Nephron progenitor cell (in vitro differentiated cells): ENCODE measurements at places on chromosomes 5 and 9.

DNA sequence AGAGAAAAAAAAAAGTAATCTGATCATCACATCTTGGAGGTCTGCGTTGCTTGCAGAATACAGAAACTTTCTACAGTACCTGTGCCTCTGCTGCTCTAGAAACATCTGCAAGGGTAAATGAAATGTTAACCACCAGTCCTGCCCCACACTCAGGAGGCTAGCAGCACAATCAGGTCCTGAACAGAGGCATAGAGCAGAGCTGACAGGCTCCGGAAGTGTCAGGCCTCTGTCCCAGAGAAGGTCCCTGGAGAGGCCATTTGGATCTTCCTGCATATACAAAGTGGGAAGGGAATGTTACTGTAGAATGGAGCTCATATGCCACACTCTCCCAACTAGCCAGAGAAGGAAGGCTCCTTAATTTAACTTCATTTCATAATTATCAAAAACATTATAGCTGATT, 7.2 kb downstream of the NRG2 start:
- no peaks in the 10 kb centered on the region for H3K36me3 ChIP-seq
- peaks cover 95% of the 10 kb centered on the region for H3K27me3 ChIP-seq
- no peak overlapping the region for H3K4me3 ChIP-seq
- DNase-seq, result no peak
- no peak overlapping the region for H3K27ac ChIP-seq
- peaks cover 3% of the 10 kb centered on the region for H3K4me1 ChIP-seq

GRCh38 chr9:92493749-92494387, 11.6 kb upstream of the ASPN start:
- H3K27ac ChIP-seq, result no peak overlapping the region
- H3K36me3 ChIP-seq, result no peaks in the 10 kb centered on the region
- DNase-seq, result no peak
- H3K4me3 ChIP-seq, result no peak overlapping the region
- peaks cover 3% of the 10 kb centered on the region for H3K4me1 ChIP-seq

GRCh38 chr9:14782286-14783051, 59.9 kb upstream of the CER1 start:
- peaks cover 3% of the 10 kb centered on the region for H3K27me3 ChIP-seq
- H3K4me3 ChIP-seq, result no peak overlapping the region
- H3K27ac ChIP-seq, result no peak overlapping the region
- H3K4me1 ChIP-seq, result peaks cover 13% of the 10 kb centered on the region

DNA sequence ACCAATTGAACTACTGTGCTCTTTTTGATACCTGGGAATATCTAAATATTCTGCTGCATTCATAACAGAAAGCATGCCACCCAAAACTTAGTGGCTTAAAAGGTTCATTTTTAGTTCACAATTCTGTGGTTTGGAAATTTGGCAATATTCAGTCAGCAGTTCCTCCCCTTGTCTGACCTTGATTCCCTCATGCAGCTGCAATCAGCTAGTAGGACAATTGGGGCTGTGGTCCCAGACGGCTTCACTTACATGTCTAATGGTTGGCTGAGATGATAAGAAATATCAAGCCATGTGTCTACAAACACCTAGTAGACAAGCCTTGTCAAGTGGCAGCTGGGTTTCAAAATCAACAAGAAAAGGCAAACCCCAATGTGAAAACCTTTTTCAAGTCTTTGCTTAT, 51.3 kb downstream of the ANXA1 start:
- H3K36me3 ChIP-seq, result no peaks in the 10 kb centered on the region
- H3K4me1 ChIP-seq, result no peaks in the 10 kb centered on the region
- no peak overlapping the region for H3K4me3 ChIP-seq
- H3K27me3 ChIP-seq, result peaks cover 3% of the 10 kb centered on the region
- DNase-seq, result no peak
- H3K27ac ChIP-seq, result no peak overlapping the region

GRCh38 chr9:124267271-124267807, 9.6 kb downstream of the NEK6 start:
- peak overlapping the region; percentile 13 for H3K27ac ChIP-seq
- H3K27me3 ChIP-seq, result peaks cover 5% of the 10 kb centered on the region
- no peak overlapping the region for H3K4me3 ChIP-seq
- peaks cover 57% of the 10 kb centered on the region for H3K4me1 ChIP-seq
- H3K36me3 ChIP-seq, result no peaks in the 10 kb centered on the region
- DNase-seq, result no peak

DNA sequence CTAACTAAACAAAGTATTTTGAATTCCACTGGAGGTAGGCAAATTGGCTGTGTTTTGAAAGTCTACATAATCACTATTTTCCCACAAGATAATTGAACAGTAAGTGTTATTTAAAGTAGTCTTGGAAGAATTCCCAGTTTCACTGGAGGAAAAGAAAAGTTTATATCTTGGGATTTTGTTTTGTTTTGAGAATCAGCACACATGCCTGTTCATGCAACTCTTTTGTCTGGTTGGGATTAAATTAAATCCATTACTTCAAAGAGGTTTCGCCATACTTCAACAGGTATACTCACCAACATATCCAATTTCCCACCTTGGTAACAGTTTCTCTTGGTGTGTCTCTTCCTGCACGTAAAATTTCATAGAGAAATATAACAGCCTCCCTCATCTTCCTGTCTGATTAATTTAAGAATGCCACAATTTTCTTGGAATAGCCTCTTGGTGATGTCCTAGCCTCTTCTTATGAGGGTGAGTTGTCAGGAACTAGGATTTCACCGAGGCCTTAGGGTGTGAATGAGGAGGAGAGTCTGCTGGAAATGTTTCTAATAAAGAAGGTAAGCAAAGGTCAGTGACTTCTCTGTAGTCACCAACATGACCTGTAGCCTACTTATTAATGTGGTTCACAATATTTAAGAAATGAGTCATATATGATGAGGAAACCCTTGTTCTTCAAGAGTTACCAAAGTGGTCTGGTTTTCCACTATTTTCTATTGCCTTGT, 48.1 kb downstream of the ITGA2 start:
- no peaks in the 10 kb centered on the region for H3K36me3 ChIP-seq
- H3K27me3 ChIP-seq, result no peaks in the 10 kb centered on the region
- no peaks in the 10 kb centered on the region for H3K4me1 ChIP-seq
- no peak overlapping the region for H3K4me3 ChIP-seq

- no peak overlapping the region for H3K4me3 ChIP-seq
- no peaks in the 10 kb centered on the region for H3K36me3 ChIP-seq
- H3K27ac ChIP-seq, result no peak overlapping the region
- no peaks in the 10 kb centered on the region for H3K4me1 ChIP-seq
- DNase-seq, result no peak
Measured at GRCh38 chr5:40080191-40080590, 599.5 kb upstream of the PTGER4 start.

GRCh38 chr5:24598956-24599355, 45.8 kb downstream of the CDH10 start:
- no peak overlapping the region for H3K27ac ChIP-seq
- H3K4me1 ChIP-seq, result no peaks in the 10 kb centered on the region
- DNase-seq, result no peak
- no peaks in the 10 kb centered on the region for H3K36me3 ChIP-seq

DNA sequence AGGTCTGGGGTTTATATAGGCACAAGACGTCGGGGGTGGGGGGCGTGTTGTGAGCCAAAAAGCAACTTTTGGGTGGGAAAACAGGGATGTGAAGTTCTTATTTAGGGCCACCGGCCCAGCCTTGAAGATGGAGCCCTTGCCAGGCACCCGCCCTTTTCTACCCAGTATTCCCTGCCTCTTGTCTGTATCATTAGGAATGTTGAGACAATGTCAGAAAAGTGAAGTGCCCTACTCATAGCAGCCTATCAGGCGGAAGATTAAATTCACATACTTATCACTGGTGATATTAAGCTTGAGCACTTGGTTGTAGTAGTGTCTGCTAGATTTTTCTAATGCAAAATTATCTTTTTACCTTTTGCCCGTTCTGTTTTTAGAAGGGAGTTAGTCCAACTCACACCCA, 293.5 kb downstream of the CDH10 start:
- no peak for DNase-seq
- peaks cover 13% of the 10 kb centered on the region for H3K4me1 ChIP-seq
- no peak overlapping the region for H3K4me3 ChIP-seq
- peaks cover 12% of the 10 kb centered on the region for H3K27me3 ChIP-seq
- H3K36me3 ChIP-seq, result no peaks in the 10 kb centered on the region
